ENCODE measurements at places on chromosomes 2 and 18. TPM values are rescaled to one million over a fixed set of nuclear protein-coding genes. Genes with fewer than 3 reads are reported as not detected.
A peak's percentile ranks its signal among the peaks of the same experiment; 100 is the strongest.

The COLEC12 gene
- 7.6 TPM for polyA plus RNA-seq

The ANKRD53 gene
- 1.7 TPM for polyA plus RNA-seq

The FBXO41 gene
- 0.88 TPM for polyA plus RNA-seq

The PIK3C3 gene
- 19.5 TPM for polyA plus RNA-seq

The DSG4 gene
- not detected for polyA plus RNA-seq

The IL1F10 gene
- polyA plus RNA-seq = not detected

The EFHD1 gene
- polyA plus RNA-seq = 0.18 TPM

GRCh38 chr2:238409341-238410199, 17.2 kb upstream of the ASB1 start:
- DNase-seq = no peak

- DNase-seq = no peak
These were observed 114.5 kb downstream of the GYPC start for GRCh38 chr2:126770466-126770865.

GRCh38 chr18:58132595-58133261, 88.7 kb downstream of the NEDD4L start:
- no peak for DNase-seq

DNA sequence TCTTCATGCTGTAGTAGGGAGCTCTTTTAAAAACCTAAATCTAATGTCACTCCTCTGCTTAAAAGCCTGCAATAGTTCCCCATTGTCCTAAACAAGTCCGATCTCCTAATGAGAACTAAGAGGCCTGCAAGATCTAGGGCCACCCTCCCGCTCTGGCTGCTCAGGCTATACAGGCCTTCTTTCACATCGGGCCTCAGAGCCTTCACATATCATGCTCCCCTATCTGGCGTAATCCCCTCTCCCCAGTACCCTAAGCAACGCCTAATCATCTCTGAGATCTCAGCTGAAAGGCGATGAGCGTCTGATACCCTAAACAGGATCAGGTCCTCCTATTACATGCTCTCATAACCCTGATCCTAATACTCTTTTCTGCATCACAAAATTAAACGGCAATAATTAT, 1.9 kb downstream of the MAP4K3 start:
- no peak for DNase-seq

DNA sequence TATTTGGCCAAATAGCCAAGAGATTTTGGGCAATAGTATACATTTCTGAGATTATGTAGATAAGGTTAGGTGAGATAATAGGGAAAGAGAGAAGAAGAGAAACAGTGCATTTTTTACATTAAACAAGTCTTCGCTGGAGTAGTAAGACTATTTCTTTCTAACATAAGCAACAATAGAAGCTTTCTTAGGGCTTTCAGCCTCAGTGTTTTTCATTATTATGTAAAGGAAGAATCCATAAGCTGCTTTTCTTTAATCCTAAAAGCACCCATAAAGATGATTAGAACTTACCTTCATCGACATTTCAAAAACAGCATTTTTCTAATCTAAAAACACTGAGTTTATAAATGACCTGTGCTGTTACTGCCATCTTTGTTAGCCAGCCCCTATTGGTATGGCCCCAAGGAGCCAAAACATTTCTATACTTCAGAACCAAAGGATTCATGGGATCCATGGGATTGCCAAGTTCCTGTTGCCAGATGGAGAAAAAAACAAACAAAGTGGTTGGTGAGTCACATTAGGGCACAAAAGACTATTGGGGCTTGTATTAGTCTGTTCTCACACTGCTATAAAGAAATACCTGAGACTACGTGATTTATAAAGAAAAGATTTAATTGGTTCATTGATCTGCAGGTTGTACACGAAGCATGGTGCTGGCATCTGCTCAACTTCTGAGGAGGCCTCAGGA, 88.2 kb downstream of the SCG2 start:
- no peak for DNase-seq

GRCh38 chr2:153132418-153132817, 346.1 kb downstream of the RPRM start:
- no peak for DNase-seq

DNA sequence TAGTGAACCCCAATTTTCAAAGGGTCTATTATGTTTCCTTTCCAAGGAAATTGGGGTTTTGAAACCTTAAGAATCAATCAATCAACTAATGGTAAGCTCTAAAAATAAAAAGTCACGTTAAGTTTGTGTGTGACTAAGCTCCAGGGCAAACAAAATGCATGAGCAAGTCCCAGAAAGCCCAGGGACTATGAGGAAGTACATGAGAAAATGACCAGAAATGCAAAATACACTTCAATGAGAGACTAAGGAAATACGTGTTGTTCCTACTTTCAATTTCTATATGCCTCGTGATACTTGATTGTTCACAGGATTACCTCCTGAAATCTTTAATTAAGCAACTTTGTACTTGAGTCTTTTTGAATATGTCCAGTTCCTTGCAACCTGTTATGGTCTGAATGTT, 684.4 kb upstream of the SYT4 start:
- no peak for DNase-seq

GRCh38 chr18:21741562-21742314, 1.1 kb downstream of the MIB1 start:
- peak; percentile 36 for DNase-seq

GRCh38 chr2:10003206-10004125, 39.9 kb upstream of the KLF11 start:
- DNase-seq = no peak

DNA sequence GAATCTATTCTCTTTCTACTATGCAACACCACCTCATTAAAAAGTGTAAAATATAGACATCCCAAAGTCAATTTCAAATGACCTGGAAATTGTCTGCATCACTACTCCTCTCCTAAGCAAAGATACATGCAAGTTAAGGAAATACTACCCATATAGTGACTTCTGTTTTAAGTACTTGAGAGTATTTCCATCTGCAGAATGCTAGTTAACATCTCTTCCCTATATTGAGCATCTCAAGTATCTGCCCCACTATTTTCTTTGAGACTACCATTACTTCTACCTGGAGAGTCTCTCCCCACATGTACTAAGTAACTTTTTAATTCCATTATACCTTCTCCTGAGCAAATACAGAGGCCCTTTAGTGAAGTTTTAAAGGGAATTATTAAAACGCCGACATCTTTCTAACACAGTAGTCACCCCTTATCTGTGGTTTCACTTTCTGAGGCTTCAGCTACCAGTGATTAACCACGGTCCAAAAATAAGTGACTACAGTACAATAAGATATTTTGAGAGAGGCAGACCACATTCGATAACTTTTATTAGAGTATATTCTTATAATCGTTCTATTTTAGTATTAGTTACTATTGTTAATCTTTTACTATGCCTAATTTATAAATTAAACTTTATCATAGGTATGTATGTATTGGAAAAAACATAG, 21.8 kb downstream of the CWC22 start:
- no peak for DNase-seq

GRCh38 chr2:16203069-16203468, 262.7 kb downstream of the MYCN start:
- no peak for DNase-seq

DNA sequence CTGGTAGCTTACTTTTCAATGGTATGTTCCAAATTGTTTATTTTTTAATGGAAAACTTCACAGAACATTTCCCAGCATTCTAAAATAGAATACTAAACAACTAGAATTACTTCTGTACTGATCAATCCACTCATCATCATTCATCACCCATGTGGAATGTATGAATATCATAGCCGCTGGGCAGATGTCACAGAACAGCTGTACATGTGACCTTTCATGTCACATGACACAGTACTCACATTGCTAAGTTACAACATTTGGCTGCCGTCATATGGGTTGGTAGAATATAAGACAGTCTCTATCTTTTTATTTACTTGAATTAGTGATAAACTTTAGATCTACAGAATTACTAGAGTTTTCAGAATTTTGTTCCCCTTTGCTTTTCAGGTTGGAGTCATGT, 387.6 kb downstream of the ZEB2 start:
- DNase-seq = no peak

DNA sequence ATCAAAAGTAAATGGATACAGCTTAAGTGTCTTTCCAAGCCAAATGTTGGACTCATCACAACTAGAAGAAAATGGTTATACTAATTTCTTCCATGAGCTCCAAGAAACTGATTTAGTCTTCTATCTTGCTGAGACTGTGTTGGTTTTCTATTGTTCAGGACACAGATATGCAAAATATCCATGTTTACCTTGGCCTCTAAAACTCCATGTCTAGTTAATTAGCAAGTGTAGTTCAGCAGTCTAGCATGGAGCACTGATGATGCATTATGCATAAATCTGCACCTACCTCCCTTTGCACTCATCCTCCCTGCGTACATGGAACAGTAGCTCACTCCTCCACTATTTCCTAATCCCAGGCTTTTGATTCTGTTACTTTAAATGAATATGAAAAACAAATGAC, 731.4 kb upstream of the CHAC2 start:
- no peak for DNase-seq

GRCh38 chr2:11764359-11764758, 17.9 kb downstream of the LPIN1 start:
- no peak for DNase-seq
